ENCODE measurements at places on chromosomes 2 and 18. TPM values are rescaled to one million over a fixed set of nuclear protein-coding genes. Genes with fewer than 3 reads are reported as not detected.

- no peak for DNase-seq
Observed at GRCh38 chr2:224213396-224213795, 174.3 kb upstream of the SERPINE2 start.

- no peak for DNase-seq
Observed at GRCh38 chr18:44885507-44885906, 204.8 kb downstream of the SETBP1 start.

- DNase-seq = peak; percentile 9
Observed at GRCh38 chr2:12534646-12535263, 182.0 kb upstream of the TRIB2 start.

Gene HOXD12
- polyA plus RNA-seq = not detected

Gene NBAS
- 37.5 TPM for polyA plus RNA-seq

Gene CNDP1
- polyA plus RNA-seq = 0.13 TPM
